Suprapubic skin (tissue), 4 donors: ENCODE measurements at places on chromosomes 5 and 9.

GRCh38 chr5:114089259-114089658 is 272.6 kb upstream of the KCNN2 start:
- no peak for DNase-seq

GRCh38 chr5:135271533-135272310 is 127.3 kb downstream of the MACROH2A1 start:
- no peak for DNase-seq

DNA sequence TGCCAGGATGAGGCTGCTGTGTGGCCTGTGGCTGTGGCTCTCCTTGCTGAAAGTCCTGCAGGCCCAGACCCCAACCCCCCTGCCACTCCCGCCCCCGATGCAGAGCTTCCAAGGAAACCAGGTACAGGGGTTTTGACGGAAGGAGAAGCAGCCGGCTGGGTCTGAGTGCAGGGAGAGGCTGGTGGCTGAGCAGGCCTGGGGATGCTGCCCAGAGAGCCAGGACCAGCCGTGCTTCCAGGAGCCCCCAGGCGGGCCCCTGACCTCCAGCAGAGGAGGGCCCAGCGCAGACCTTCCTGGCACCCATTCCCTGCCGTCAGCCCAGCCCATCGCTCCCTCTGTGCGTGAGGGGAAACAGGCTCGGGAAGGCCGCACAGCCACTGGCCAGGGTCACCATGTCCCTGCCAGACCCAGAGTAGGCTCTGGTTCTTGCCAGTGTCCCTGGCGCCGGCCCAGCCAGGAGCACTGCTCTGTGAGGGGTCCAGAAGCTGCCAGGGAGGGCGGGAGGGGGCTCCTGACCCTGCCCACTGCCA is 313 bp downstream of the LCN12 start:
- DNase-seq = no peak

GRCh38 chr5:67021031-67021430 is 175.6 kb downstream of the CD180 start:
- DNase-seq = no peak
